HTR-8/SVneo (cell line): ENCODE measurements at places on chromosomes 2 and 18.

DNA sequence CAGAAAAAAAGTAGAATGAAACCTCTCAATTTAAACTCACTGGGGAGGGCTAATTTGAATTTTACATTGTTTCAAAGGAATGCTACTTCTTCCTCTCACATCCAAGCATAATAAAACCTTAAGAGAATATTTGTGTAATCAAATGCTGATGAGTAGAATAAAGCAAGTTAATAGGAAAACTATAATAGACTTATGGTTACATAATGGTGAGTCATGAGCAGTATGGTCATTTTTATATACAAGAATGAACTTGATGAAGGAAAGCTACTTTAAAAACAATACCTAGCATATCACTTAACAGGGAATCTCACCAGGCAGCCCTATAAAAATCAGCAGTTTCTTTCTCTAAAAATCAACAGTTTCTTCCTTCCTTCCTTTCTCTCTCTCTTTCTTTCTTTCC, 80.3 kb downstream of the VSNL1 start:
- DNase-seq, result no peak

DNA sequence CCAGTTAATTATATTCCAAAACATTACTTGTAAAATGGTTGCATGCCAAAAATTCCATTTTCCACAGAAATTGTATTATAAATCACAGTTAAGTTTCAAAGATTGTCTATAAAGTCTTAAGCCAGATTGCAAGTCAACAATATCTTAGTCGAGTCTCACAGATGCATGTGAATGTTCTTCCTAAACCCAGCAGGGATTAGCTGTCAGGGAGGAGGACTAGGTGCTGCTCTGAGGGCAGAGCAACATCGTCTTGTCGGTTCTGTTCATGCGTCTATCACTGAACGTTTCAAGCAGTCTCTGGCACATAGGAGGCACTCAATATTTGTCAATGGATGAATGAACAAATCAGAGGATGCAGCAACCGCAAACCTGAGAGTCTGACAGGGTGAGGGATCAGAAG, 27.0 kb downstream of the EPB41L3 start:
- no peak for DNase-seq

DNA sequence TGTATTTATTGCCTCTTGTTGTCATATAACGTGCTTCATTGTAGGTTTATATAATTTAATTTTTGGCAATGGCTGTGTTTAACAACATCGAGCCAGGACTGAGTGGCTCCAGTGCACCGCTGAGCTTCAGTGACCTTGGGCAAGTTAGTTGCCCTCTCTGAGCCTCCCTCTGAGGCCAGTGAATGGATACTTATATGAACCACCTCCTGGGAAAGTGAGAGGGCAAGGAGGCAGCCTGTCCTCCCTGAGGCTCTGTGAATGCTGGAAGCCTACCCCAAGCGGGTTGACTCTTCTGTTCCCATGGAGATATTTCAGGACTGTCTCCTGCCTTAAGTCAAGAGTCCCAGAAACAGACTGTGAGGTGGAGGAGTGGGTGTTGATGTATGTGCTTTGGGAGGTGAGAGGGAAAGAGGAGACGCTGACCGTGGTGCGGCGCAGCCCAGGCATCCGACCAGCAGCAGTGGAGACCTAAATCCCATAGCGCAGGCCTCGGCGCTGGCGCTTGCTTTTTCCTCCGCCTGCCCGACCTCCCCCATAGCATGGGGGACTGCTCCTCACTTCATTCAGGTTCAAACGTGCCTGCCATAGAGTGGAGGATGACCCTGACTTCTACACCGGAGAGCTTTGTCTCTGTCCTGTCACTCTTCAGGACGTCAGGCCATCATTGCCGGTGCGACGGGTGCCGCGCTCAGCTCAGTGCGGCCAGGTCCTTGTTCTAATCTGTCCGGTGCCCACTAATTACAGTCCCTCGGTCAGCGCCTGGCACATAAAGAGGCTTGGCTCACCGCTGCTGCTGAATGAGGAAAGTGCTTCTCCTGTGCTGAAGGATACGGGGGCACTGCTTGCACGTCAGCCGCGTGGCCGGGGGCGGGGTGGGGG, 167.3 kb upstream of the HS6ST1 start:
- DNase-seq, result no peak

- DNase-seq, result no peak
Measured at GRCh38 chr2:240463866-240464481, 28.5 kb downstream of the GPC1 start.

GRCh38 chr2:132384491-132385151, 32.0 kb upstream of the GPR39 start:
- DNase-seq, result no peak

DNA sequence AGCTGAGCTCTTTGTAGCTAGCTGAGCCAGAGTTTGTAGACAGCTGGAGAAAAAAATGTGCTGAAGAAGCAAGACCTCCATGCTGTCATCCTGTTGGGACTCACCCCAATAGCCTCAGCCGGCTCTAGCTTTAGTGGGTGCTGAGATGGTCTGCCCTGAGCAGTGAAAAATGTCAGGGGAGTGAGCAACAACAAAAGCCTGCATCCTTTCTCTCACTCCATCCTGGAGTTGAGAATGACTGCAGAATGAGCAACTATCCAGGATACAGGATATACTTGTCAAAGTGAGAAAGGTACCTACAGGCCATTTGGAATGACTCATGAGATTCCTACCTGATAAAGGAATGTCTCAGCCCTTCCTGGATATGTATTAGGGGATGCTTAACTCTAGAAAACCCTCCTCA, 146.1 kb upstream of the DLX2 start:
- DNase-seq, result peak; percentile 41

- DNase-seq, result no peak
Measured at GRCh38 chr18:50853863-50854271, 25.1 kb upstream of the ME2 start.

DNA sequence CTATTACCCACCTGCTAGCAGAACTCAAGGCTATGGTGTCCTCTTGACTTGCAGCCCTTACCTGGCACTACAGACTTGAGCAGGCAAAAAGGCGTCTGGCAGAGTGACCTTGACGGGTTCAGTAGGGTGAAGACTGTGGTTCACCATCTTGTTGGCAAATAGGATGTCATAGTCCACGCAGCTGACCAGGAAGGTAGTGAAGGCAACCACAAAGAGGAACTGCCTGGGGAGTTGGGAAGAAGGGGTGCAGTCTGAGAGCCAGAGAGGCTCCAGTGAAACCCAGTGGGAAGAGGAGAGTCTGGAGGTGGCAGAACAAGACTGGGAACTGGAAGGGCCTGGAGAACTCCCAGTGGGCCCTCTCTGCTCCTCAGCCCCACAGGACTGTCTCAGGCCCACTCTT, 4.1 kb downstream of the ATG9A start:
- DNase-seq, result no peak

DNA sequence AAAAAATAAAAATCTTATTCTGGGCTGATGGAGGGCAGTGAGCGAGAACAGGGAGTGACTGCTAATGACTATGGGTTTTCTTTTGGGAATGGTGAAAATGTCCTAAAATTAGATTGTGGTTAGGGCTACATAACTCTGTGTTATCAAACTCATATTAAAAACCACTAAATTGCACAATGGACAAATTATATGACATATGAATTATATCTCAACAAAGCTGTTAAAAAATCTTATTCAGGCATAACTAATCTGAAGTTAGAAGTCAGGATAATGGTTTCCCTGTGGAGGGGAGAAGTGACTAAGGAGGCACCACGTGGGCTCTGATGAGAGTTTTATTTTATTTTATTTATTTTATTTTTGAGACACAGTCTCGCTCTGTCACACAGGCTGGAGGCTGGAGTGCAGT, 32.1 kb upstream of the DPP4 start:
- no peak for DNase-seq

- DNase-seq, result no peak
Measured at GRCh38 chr2:50431958-50432650, 599.8 kb downstream of the NRXN1 start.
